Peyer's patch (tissue), 4 donors: ENCODE measurements at places on chromosomes 5 and 9. TPM values are rescaled to one million over a fixed set of nuclear protein-coding genes. Genes with fewer than 3 reads are reported as not detected.

The MLANA gene
- not detected for total RNA-seq

The SPINK7 gene
- not detected for total RNA-seq

The C5orf46 gene
- total RNA-seq = not detected

The PCDHGB3 gene
- total RNA-seq = 5.0 TPM

The SV2C gene
- 0.85 TPM for total RNA-seq

The SLC4A9 gene
- total RNA-seq = 2.5 TPM

The CCL28 gene
- 5.5 TPM for total RNA-seq

The RAB3C gene
- 2.7 TPM for total RNA-seq

The FBP1 gene
- 454 TPM for total RNA-seq

The SPINK4 gene
- total RNA-seq = 256 TPM

The SHOC1 gene
- not detected for total RNA-seq

The CDH12 gene
- not detected for total RNA-seq

DNA sequence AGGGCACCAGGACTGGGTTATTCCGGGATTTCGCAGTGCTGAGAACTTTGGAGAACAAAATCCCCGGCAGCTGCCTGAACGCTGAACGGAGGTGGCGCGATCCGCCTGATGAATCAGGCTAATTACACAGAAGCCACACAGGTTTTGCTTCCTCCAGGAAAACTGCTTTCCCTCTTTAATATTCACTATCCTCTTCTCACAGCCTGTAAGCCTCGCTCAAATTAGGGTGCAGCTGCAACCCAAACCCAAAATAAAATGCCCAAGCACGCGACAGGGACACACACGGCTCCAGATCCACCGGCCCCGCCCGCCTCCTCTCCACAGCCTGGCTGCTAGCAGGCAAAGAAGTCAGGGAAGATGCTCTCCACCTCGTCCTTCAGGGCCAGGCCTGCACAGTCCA lies 6.0 kb downstream of the SOHLH1 start:
- no peak for DNase-seq

GRCh38 chr9:87681271-87682061 lies 44.5 kb upstream of the CTSL start:
- no peak for DNase-seq

- no peak for DNase-seq
Observed at GRCh38 chr5:135207866-135208265, 173.8 kb upstream of the PITX1 start.

GRCh38 chr9:131478421-131478868 lies 24.3 kb upstream of the POMT1 start:
- DNase-seq = no peak

- peak; percentile 66 for DNase-seq
Observed at GRCh38 chr5:87069974-87070608, 197.6 kb upstream of the RASA1 start.

GRCh38 chr5:74595143-74595925 lies 45.2 kb downstream of the ENC1 start:
- no peak for DNase-seq

DNA sequence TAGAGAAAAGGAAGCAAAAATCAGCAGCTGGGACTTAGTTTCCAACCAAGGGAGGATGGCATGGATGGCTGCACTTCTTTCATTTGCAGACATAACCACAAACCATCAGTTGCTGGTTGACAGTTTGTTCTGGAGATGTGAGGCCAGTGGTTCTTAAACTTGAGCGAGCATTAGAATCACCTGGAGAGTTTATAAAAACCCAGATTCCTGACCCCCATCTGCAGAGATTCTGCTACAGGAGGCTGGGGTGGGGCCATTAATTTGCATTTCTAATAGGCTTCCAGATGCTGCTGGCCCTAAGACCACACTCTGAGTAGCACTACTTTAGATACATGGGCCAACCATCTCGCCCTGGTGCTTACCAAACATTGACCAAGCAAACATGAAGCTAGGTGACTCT lies 60.8 kb downstream of the MARCHF3 start:
- no peak for DNase-seq

DNA sequence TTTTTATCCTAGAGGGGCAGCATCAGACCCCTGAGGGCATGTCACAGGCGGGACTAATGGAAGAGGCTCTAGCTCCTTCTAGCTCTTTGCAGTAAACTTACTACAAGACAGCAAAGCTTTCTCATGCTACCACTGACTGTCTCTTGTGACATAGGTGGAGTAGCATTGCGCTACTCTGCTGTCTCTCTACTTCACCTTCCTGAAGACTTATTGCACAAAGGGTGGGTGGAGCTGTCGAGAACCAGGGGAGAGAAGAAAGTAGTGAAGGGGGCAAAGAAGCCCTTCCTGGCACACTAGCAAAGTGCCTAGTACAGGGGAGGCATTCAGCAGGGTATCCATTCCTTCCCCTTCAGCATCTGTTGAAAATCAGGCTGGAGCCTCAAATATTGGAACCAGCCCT lies 36.1 kb upstream of the NEK6 start:
- no peak for DNase-seq

DNA sequence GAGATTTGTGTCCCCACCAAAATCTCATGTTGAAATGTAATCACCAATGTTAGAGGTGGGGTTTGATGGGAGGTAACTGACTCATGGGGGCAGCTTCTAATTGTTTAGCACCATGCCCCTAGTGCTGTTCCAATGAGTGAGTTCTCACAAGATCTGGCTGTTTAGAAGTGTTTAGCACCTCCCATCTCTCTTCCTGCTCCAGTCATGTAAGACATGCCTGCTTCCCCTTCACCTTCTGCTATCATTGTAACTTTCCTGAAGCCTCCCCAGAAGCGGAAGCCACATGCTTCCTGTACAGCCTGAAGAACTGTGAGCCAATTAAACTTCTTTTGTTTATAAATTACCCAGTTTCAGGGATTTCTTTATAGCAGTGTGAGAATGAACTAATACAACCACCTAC lies 170.5 kb downstream of the NDUFS4 start:
- no peak for DNase-seq

DNA sequence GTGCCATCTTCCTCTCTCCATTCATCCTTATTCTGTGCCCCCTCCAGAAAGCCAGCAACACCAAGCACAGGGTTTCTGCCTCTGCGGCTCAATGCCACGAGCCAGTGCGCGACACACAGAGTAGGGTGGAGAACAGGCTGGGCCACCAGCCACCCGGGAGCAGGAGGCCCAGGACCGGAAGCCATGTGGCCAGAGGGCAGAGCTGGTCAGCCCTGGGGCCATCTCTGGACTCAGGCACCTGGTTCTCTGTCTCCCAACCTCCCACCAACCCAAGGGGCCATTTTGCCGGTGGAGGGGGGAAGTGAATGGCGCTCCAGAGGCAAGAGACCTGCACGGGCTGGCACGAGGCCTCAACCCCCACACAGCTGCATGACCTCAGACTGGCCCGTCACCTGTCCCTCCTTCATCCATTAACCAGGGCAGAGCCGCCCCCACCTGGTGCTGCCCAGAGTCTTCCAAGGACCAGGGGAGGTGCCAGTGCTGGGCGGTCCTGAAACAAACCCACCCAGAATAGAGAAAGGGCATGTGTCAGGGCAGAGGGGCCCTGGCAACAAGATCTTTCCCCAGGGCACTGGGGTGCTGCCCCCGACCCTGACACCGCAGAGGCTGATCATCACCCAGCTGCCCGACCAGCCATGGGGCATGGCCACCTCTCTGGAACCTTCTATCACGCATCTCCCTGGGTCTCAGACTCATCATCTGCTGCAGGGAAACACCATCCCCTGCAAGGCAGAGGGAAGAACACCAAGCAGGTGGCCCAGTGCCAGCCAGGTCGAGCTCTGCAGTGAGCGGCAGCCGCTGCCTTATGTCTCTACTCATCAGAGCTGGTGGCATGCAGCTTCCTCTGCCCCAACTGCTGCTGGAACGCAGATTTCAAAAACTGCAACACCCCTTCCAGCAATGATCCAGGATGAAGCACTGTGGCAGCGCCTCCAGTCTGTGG lies 11.9 kb downstream of the VAV2 start:
- no peak for DNase-seq

DNA sequence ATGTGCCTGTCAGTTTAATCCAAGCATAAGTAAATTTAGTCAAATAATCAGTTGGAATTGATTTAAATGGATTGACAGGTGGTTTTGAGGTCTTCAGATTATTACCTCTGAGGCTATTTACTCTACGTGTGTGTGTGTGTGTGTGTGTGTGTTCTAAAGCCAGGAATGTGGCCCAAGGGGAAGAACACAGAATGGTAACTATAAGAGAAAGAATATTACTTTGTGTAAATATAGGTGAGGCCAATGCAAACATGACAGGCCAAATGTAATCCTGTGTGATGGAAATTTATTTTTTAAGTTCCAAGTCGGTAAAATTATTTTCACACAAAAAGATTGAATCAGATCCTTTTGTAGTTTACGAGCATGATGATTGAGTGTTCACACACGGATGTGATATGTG lies 390.0 kb downstream of the PLK2 start:
- no peak for DNase-seq

DNA sequence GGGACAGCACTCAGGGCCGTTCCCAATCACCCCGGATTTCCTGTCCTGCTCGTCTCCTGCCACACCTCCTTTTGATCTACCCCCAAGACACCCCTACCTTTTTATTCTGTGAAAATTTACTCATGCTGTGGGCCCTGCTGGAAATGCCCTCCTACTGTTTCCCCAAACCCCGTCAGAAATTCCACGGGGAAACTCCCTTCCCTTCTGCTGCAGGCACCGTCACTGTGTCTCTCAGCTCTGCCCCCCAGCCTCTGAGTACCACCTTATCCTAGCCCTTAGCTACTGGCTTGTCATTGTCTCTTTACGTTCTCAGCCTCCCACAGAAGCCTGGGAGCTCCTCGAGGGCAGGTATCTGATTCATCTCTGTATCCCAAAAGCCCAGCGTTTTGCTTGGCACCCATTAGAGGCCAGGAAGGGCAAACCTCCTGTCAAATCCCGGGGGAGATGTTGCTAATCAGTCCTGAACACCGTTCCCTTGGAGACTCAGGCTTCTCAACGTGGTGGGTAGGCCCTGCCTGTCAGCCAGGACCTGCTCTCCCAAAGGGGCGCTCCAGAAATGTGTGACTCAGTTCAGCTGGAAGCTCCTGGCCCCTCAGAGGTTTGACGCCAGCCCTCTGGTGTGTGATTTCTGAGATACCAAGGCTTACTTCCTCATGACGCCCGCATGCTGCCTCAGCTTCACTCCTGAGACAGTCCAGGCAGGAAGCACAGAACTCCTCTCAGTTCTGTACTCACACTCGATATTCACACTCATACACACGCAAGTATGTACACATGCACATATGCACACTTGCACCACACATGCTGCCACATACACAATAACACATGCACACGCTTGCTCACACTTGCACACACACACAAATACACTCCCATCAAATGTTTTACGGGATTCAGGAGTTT lies 50.7 kb upstream of the GRHPR start:
- DNase-seq = peak; percentile 63

DNA sequence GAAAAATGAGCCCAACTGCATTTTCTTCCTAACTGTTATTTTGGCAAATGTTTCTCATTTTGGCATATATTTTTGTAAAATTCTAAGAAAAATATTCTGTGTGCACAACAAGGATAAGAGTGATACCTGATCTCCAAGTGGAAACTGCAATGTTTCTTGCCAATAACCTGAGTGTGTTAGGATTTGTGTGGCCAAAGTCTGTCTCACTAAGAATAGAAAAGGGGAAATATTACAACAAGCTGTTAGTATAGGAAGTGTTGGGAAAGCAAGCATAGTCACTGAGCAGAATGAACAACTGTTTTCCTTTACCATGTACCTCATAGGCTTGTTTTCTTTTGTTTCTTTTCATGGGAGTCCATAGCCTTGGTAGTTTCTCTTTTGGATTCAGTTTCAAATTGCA lies 624.2 kb downstream of the MTRR start:
- no peak for DNase-seq

DNA sequence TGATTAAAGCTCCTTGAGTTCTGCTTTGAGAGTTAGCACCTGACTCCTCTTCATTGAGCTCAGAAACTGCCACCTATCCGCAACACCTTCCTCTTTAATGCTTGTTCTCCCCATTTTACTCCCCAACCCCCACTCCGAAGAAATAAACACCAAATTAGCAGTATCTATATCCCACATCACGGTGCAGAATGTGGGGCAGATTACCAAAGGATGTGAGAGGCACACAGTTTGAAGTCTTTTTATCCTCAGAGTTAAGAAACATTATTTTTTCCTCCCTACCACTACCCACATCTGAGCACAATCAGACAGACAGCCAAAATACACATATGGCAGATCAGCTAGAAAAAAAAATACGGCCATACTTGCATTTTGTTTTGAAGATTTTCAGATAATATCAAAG lies 26.1 kb upstream of the IL7R start:
- DNase-seq = no peak

GRCh38 chr9:76921165-76921564 lies 15.3 kb upstream of the PRUNE2 start:
- DNase-seq = no peak

DNA sequence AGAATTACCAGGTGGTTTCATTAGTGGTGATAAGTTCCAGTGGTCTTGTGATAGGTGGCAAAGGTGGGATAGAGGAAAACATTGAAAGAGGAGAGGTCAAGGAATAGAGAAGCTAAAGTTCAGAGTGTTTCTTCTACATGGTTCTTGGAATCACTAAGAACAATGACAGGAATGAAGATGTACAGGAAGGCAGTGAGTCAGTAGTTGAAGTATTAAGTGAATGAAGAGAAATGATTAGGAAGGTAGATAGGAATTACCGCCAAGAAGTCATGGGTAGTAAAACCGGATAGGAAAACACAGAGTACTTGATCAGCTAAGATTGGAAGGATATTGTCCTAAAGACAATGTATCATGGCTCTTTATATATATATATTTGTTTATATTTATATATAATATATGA lies 37.9 kb upstream of the RASA1 start:
- DNase-seq = no peak

DNA sequence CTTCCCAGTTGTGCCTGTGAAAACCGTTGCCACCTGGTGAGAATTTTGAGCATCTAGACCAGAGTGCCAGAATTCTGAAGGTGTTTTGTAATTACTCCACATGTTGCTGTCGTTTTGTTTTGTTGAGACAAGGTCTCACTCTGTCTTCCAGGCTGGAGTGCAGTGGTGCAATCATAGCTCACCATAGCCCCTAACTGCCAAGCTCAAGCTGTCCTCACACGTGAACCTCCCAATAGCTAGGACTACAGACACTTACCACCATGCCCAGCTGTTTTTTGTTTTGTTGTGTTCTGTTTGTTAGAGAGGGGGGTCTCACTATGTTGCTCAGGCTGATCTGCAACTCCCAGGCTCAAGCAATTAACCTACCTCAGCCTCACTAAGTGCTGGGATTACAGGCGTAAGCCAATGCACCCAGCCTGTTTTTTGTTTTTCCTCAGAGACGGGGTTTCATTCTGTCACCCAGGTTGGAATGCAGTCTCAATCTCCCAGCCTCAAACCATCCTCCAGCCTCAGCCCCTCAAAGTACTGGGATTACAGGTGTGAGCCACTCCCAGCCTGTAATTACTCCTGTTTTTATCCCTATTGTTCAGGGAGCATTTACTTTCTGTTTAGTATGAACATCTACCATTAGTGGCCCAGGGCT lies 121.1 kb upstream of the DMRT1 start:
- DNase-seq = no peak

DNA sequence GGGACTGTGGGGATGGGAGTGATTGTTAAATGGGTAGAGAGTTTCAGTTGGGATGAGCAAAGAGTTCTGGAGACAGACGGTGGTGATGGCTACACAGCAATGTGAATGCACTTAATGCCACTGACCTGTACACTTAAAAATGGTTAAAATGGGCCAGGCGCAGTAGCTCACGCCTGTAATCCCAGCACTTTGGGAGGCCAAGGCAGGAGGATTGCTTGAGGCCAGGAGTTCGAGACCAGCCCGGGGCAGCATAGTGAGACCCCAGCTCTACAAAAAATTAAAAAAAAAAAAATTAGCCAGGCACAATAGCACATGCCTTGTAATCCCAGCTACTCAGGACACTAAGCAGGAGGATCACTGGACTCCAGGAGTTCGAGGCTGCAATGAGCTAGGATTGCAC lies 7.7 kb downstream of the LMAN2 start:
- DNase-seq = no peak

- no peak for DNase-seq
Observed at GRCh38 chr5:38888041-38888440, 42.2 kb downstream of the OSMR start.
